Sigmoid colon (tissue), 7 donors: ENCODE measurements at places on chromosomes 5 and 9. TPM values are rescaled to one million over a fixed set of nuclear protein-coding genes. Genes with fewer than 3 reads are reported as not detected.

DNA sequence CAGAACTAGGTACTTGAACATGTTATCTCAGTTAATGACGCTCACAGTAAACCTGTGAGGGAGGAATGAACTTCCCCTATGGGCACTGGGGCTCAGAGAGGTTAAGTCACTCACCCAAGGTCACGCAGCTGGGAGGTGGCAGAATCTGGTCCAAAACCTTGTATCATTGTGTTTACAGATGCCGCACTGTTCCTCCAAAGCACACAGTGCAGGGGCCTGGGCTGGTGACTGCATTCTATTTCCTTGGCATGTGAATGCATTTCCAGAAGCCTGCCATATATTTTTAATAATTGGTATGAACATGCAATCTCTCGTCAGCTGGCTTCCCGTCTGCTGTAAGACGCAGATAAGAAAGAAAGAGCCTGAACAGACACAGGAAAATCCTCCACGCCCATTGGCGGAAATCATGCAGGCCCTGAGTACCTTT is 77.0 kb upstream of the TBC1D2 start:
- no peaks in the 10 kb centered on the region for H3K4me1 ChIP-seq
- no peak overlapping the region for H3K27ac ChIP-seq
- no peak overlapping the region for H3K4me3 ChIP-seq
- DNase-seq, result no peak

DNA sequence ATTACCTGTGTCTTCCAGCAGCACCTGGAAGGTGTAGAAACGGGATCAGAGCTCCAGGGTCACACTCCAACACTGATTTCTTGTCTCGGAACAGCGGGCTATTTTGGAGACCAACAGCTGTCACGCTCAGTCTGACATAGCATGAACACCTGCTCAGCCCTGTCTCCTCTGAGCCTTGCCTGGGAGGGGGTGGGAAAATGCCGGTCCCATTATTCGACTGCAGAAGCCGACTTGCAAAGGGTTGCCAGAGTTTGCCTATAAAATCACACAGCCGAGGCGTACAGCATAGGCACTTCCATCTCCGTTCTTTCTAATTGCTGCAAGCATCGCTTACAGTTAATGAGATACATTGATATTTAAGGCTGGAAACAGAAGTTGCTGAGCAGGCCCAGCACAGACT is 300.8 kb upstream of the MSX2 start:
- H3K27ac ChIP-seq, result no peak overlapping the region
- no peak overlapping the region for H3K4me3 ChIP-seq
- no peak for DNase-seq
- H3K4me1 ChIP-seq, result peaks cover 7% of the 10 kb centered on the region
- H3K27me3 ChIP-seq, result no peaks in the 10 kb centered on the region

DNA sequence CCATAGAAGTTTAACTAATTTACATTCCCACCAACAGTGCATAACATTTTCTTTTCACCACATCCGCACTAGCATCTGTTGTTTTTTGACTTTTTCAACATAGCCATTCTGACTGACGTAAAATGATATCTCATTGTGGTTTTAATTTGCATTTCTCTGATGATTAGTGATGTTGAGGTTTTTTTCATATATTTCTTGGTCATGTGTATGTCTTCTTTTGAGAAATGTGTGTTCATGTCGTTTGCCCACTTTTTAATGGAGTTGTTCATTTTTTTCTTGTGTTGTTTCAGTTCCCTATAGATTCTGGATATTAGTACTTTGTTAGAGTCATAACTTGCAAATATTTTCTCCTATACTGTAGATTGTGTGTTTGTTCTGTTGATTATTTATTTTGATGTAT is 163.4 kb downstream of the FER start:
- H3K4me3 ChIP-seq, result no peak overlapping the region
- H3K27ac ChIP-seq, result no peak overlapping the region
- no peaks in the 10 kb centered on the region for H3K27me3 ChIP-seq
- DNase-seq, result no peak
- no peaks in the 10 kb centered on the region for H3K4me1 ChIP-seq
- H3K36me3 ChIP-seq, result no peaks in the 10 kb centered on the region

SMIM32 gene
- total RNA-seq, result not detected

DNA sequence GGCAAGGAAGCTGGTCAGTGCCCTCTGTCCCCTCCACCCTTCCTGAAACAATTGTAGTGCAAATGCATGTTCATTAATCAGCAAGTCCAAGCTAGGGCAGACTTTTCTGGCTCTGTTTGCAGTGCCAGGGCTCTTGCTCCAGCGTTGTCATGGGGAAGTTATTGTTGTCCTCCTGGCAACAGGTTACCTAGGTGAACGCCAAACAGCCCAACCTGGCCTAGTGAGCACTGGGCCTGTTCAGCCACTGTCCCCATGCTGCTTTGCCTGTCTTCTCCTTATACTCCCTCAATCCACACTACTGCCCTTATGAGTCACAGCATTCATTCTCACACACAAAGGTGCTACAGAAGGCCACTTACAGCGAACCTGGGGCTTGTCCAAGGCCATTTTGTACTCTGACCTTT is 34.5 kb upstream of the GLIS3 start:
- no peak overlapping the region for H3K4me3 ChIP-seq
- H3K27me3 ChIP-seq, result no peaks in the 10 kb centered on the region
- peak overlapping the region; percentile 57 for H3K27ac ChIP-seq
- peaks cover 4% of the 10 kb centered on the region for H3K4me1 ChIP-seq
- DNase-seq, result no peak
- no peaks in the 10 kb centered on the region for H3K36me3 ChIP-seq

FAM120A gene
- 59.9 TPM for total RNA-seq
